ENCODE measurements at places on chromosomes 4 and X.

DNA sequence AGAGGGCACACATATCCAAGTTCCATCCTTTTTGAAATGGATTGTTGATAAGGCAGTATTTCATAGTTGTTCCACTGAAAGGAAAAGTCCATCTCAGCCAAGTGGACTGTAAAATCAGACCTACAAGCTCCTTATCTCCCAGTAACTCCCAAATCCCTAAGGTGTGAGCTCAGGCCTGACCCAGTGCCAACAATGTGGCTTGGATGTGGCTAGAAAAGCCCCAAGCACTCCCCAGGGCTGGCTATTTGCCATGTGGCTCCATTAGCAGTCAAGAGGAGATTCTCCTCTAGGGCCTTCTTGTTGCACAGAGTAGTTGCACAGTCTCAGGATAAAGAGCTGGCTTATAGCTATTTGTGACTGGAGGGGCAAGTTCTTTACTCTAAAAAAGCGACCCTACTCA lies 25.0 kb upstream of the DGKK start:
- no peak for DNase-seq

DNA sequence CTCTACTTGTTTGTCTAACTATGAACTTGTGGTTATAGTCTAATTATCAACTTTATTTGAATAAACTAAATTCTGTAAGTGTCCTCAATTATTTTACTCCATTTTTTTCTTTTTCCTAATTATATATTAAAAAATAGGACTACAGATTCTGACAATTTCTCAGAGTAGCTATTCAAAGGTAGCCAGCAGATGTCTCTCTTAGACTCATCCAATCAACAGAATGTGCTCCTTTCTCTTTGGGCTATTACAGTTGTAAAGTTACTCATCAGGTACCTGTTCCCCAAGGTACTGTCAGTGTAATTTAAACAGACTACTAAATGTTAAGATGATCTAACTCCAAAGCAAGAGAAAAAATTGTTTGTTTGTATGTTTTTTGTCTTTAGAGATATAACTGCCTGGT lies 248.6 kb downstream of the PCDH18 start:
- no peak for DNase-seq

- no peak for DNase-seq
These were observed 46.7 kb downstream of the CFAP299 start for GRCh38 chr4:80382090-80382832.

GRCh38 chr4:144449611-144450010 lies 196.3 kb upstream of the HHIP start:
- no peak for DNase-seq

DNA sequence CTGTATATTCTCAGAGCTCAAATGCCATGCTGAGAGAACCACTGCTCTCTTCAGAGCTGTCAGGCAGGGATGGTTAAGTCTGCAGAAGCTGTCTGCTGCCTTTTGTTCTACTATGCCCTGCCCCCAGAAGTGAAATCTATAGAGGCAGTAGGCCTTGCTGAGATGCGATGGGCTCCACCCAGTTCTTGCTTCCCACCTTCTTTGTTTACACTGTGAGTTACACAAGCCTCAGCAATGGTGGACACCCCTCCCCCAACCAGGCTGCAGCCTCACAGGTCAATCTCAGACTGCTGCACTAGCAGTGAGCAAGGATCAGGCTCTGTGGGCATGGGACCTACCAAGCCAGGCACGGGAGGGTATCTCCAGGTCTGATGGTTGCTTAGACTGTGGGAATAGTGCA lies 271.6 kb downstream of the CENPC start:
- no peak for DNase-seq

GRCh38 chr4:17704020-17704650 lies 77.3 kb downstream of the FAM184B start:
- no peak for DNase-seq
